ENCODE measurements at places on chromosomes 3 and 15.

- no peak for DNase-seq
These were observed 154.9 kb upstream of the ANKRD28 start for GRCh38 chr3:15952543-15953175.

- no peak for DNase-seq
These were observed 301.7 kb downstream of the OXSM start for GRCh38 chr3:26091626-26092025.

- no peak for DNase-seq
These were observed 48.7 kb downstream of the PRKAR2A start for GRCh38 chr3:48798998-48799397.

GRCh38 chr3:193544289-193544688 is 10.4 kb downstream of the ATP13A4 start:
- DNase-seq, result no peak

DNA sequence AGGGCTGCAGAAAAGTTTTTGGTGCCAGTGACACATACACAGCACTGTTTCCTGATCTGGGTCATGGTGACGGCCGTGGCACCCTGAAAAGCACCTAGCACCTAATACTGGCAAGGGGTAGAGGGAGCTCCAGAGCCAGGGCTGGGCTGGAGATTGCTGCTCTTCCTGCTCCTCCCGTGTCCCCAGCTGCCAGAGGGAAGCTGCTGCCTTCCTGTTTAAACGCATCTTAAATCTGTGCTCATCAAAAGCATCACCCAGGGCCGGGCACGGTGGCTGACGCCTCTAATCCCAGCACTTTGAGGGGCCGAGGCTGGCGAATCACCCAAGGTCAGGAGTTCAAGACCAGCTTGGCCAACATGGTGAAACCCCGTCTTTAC is 156.7 kb upstream of the MEF2A start:
- DNase-seq, result peak; percentile 66

- peak; percentile 14 for DNase-seq
These were observed 93.3 kb downstream of the ADAMTSL3 start for GRCh38 chr15:83747050-83747717.

GRCh38 chr3:18190646-18191045 is 234.5 kb downstream of the SATB1 start:
- no peak for DNase-seq

GRCh38 chr15:59723687-59724346 is 34.7 kb upstream of the BNIP2 start:
- DNase-seq, result no peak

DNA sequence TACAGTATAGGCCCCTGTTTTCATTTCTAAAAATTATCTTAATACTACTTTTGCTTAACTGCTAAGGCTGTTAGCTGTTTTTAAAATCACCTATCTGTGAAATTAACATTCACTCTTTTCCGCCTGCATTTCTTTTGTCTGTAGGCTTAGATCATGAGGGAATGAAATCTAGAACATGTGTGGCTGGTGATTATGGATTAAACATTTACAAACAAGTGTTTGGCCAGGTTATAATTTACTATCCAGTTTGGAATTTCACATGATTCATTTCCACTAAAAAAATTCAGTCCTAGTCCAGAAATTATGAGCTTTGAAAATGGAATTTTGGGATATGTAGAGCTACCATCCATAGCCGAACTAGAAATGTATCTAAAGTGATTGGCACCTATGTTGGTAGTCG is 39.1 kb downstream of the GOLM2 start:
- DNase-seq, result no peak

- peak; percentile 42 for DNase-seq
These were observed 3.9 kb upstream of the CXCR6 start for GRCh38 chr3:45939341-45939771.

- DNase-seq, result no peak
These were observed 62.0 kb downstream of the LEO1 start for GRCh38 chr15:51909584-51909983.

- DNase-seq, result peak; percentile 65
These were observed 15.6 kb downstream of the CCRL2 start for GRCh38 chr3:46422617-46423016.
